Kidney epithelial cell (primary cell): ENCODE measurements at places on chromosomes 11 and 22. TPM values are rescaled to one million over a fixed set of nuclear protein-coding genes. Genes with fewer than 3 reads are reported as not detected.
A peak's percentile ranks its signal among the peaks of the same experiment; 100 is the strongest.

GRCh38 chr11:44421090-44421675 lies 111.2 kb upstream of the ALX4 start:
- DNase-seq, result no peak

GRCh38 chr11:10587995-10588394 lies 19.5 kb upstream of the LYVE1 start:
- no peak for DNase-seq

GRCh38 chr11:18492888-18493287 lies 33.9 kb downstream of the TSG101 start:
- DNase-seq, result no peak

GRCh38 chr11:76772100-76772782 lies 10.9 kb upstream of the TSKU start:
- DNase-seq, result no peak

GRCh38 chr11:103370076-103370475 lies 260.9 kb downstream of the DYNC2H1 start:
- DNase-seq, result no peak

GRCh38 chr11:105673089-105673488 lies 63.2 kb downstream of the GRIA4 start:
- peak; percentile 19 for DNase-seq

DNA sequence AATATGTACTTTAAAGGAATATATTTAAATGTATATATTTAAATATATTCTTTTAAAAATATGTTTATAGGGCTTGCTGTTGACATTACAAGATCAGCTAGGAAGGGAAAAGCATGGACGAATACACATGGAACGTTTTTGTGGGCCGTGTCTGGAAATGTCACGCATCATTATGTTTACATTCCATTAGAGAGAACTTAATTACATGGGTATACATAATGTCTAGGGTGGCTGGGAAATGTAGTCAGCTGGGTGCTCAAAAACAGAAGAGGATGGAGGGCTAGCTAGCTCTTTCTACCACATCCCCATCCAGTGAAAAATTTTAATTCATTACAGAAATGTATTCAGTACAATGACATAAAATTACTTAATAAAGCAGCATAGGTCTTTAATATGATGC lies 371.2 kb downstream of the DYNC2H1 start:
- DNase-seq, result no peak

DNA sequence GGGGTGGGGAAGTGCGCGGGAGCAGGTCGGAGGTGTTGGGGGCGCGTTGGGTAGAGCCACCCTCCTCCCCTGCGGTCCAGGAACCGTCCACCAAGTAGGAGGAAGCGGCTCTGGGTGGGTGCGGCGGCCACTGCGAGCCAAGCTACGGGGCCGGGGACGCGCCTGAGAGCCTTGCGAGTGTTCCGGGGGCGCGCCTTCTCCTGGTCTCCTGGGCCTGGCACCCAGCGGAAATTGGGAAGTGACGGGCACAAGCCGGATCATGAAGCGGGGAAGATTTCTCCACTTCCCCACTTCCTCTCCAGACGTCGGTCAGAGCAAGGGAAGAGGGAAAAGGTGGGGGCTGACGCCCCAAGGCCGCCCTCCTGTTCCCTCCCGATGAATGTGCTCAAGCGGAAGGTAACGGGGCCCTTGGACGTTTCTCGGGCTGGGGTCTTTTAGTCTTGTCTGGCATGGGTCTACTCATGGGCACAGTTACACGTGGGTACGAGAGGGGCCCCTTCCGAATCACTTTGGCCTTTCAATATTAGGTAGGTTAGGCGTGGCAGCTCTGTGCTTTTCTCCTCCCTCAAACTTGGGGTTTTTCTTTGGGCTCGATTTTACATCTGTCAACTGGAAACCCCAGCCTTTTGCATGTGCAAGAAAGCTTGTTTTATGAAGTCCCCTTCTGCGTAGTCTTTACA lies 865 bp downstream of the RBM14 start:
- no peak for DNase-seq

GRCh38 chr11:71499546-71499945 lies 27.5 kb upstream of the KRTAP5-7 start:
- DNase-seq, result no peak

The HIPK3 gene
- total RNA-seq, result 45.0 and 66.8 TPM in 2 replicates

GRCh38 chr11:8983552-8983951 lies 19.3 kb upstream of the TMEM9B start:
- no peak for DNase-seq

The NKAPD1 gene
- 17.0 and 21.7 TPM in 2 replicates for total RNA-seq

- no peak for DNase-seq
Observed at GRCh38 chr22:38973289-38974169, 8.6 kb upstream of the APOBEC3B start.

The CNTF gene
- 0.96 and 1.1 TPM in 2 replicates for total RNA-seq

The FAM111B gene
- 3.2 and 3.8 TPM in 2 replicates for total RNA-seq

The FHIP1B gene
- 33.0 and 34.0 TPM in 2 replicates for total RNA-seq

The GP1BB gene
- total RNA-seq, result 0.50 and 1.8 TPM in 2 replicates

DNA sequence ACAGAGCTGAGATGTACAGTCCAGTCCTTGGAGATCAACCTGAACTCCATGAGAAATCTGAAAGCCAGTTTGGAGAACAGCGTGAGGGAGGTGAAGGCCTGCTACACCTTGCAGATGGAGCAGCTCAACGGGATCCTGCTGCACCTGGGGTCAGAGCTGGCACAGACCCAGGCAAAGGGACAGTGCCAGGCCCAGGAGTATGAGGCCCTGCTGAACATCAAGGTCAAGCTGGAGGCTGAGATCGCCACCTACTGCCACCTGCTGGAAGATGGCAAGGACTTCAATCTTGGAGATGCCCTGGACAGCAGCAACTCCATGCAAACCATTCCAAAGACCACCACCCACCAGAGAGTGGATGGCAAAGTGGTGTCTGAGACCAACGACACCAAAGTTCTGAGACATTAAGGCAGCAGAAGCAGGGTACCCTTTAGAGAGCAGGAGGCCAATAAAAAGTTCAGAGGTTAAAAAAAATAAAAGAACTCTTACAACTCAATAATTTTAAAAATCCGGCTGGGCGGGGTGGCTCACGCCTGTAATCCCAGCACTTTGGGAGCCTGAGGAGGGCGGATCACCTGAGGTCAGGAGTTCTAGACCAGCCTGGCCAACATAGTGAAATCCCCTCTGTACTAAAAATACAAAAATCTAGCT lies 69.9 kb upstream of the RTL6 start:
- DNase-seq, result no peak

GRCh38 chr11:203056-203944 lies 3.9 kb downstream of the BET1L start:
- DNase-seq, result no peak

The FSHB gene
- total RNA-seq, result not detected in 2 replicates

The GPR137 gene
- total RNA-seq, result 21.9 and 44.3 TPM in 2 replicates

- no peak for DNase-seq
Observed at GRCh38 chr11:92980312-92980711, 10.9 kb downstream of the MTNR1B start.

GRCh38 chr11:8098361-8098760 lies 17.4 kb downstream of the TUB start:
- no peak for DNase-seq

The ISX gene
- not detected in 2 replicates for total RNA-seq

- DNase-seq, result no peak
Observed at GRCh38 chr11:127252321-127252720, 251.8 kb upstream of the KIRREL3 start.

The SLC43A3 gene
- 108 and 155 TPM in 2 replicates for total RNA-seq

The DENND6B gene
- total RNA-seq, result 4.5 TPM in 2 replicates

The MS4A6E gene
- not detected in 2 replicates for total RNA-seq

The NPTXR gene
- total RNA-seq, result 2.4 and 5.4 TPM in 2 replicates

The LRRC10B gene
- total RNA-seq, result 0.25 TPM in 1 of 2 replicates, not detected in the other

The TESMIN gene
- total RNA-seq, result 3.8 and 7.7 TPM in 2 replicates

The CCDC116 gene
- total RNA-seq, result 0.38 TPM in 1 of 2 replicates, not detected in the other

- no peak for DNase-seq
Observed at GRCh38 chr11:78940500-78941225, 366.0 kb upstream of the NARS2 start.

The MMP13 gene
- 0.13 TPM in 1 of 2 replicates, not detected in the other for total RNA-seq

The ADORA2A gene
- total RNA-seq, result 0.21 and 0.46 TPM in 2 replicates

DNA sequence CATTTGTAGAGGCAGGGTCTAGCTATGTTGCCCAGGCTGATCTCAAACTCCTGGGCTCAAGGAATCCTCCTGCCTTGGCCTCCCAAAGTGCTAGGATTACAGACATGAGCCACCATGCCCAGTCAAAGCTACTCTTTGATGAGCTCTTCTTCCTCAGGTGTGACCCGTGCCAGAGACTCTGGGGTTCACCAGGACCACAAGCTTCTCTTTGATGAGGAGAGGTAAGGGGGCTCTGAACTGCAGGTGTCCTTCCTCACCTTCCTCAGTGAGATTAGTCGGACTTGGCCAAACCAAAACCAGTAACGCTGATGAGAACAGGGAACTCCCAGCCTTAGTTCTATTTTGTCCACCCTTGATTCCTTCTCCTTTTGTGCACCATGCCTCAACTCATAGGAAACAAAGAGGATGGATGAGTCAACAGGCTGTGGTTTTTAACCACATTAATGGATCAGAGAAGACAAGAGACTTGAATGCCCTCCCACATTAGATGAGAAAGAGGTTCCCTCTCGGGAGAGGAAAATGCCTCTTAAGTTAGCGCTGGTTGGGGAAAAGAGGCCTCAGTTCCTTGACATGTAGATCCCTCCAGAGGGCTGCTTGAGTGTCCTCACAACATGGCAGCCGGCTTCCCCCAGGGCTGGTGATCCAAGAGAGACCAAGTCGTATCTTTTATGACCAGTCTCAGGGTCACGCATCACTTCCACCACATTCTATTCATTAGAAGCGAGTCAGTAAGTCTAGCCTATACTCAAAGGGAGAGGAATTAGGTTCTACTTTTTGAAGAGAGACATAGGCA lies 25.7 kb upstream of the CTR9 start:
- DNase-seq, result peak; percentile 76

The MGAT3 gene
- total RNA-seq, result 1.8 and 4.1 TPM in 2 replicates

The OR8G5 gene
- total RNA-seq, result not detected in 2 replicates

The LINC01488 gene
- total RNA-seq, result not detected in 2 replicates

DNA sequence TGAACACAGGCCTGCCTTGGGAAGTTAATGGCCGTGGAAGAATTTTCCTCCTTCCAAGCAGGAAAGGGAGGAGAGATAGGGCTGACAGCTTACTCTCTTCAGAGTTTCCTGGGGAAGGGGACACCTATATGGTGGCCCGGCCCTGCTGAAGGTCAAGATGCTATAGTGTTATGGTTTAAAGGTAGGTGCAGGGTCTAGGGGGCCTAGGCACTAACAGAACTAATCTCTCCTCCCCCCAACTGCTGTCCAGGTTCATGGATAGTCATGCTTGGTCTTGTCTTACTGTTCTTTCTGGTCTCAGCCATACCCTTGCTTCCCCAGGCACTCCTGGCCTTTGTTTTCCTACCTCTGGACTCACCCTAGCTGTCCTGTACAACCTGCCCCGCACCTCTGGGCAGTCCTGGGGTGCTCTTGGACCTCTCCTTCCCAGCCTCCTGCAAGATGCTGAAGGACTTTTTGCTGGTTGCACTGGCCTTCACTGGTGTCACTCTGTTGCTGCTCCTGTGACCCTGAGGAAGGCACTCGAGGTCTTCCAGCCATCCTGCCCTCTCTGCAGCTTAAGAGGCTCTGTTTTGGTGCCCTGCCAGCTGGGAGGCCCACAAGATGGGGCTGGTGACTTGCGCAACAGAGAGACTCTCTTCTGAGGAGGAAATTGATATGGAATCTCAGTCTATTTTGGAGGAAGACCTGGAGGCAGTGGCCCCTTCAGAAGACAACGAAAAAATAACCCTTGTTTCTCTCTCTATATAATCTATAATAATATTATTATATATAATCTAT lies 17.9 kb downstream of the SEC14L3 start:
- no peak for DNase-seq

The HEPHL1 gene
- total RNA-seq, result not detected in 2 replicates

GRCh38 chr11:21460082-21460481 lies 732.8 kb upstream of the ANO5 start:
- DNase-seq, result peak; percentile 12

The EP300 gene
- 37.4 and 58.2 TPM in 2 replicates for total RNA-seq

DNA sequence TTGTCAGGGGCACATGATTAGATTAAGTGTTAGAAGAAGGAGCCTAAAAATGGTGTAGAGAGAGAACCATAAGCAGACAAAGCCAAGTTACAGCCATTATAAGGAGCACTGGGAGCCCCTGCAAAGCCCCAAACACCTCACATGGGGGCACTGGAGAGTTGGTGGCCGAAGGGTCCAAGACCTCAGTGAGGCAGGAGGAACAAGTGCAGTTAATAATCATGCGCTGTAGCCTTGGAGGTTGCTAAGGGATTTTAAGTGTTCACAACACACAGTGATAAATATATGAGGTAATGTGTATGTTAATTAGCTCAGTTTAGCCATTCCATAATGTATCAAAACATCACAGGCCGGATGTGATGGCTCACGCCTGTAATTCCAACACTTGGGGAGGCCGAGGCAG lies 54.4 kb upstream of the JAM3 start:
- no peak for DNase-seq

The DBX1 gene
- not detected in 2 replicates for total RNA-seq

- DNase-seq, result no peak
Observed at GRCh38 chr22:21917181-21917958, 35.3 kb downstream of the PPM1F start.

DNA sequence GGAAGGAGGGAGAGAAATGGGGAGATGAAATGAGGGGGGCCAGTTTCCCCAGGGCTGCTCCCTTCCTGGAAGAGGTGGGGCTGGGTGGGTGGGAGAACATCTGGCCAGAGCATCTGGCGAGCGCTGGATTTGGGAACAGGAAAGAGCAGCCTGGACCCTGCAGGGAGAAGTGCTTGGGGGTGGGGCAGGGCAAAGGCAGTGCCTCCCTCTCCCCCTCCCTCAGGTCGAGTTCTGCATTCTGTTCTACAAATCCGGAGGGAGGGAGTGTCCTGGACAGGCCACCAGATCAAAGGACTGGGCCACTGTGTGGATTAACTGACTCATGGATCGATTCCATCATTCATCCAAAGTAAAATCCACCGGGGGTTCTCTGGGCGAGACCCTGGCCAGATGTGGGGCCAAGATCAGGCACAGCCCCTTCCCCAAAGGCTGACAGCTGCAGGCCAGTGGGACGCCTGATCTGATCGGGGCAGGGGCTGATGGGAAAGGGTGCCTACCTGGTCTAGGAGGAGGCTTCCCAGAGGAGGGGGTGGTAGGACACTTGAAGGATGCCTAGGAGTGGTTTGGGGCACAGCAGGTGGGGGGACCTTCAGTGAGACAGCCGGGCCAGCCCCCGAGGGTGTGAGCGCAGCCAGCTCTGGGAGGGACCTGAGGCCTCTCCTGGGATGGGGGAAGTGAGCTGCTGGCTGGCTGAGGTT lies 57.5 kb downstream of the CACNA1I start:
- DNase-seq, result no peak

DNA sequence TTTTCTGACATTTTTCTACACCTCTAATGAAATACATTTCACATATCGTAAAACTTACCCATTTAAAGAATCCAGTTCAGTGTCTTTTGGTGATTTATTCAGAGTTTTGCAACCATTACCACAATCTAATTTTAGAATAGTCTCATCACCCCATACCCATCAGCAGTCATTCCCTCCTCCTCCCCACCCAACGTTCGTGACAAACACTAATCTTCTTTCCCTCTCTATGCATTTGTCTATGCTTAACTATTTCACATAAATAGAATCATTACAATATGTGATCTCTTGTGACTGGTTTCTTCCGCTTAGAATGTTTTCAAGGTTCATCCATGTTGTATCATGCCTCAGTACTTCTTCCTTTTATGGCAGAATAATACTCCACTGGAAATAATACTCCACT lies 9.5 kb downstream of the TTC28 start:
- no peak for DNase-seq
